Melanocyte of skin (primary cell): ENCODE measurements at places on chromosomes 7 and 10. TPM values are rescaled to one million over a fixed set of nuclear protein-coding genes. Genes with fewer than 3 reads are reported as not detected.

Gene DNAJC9
- 22.4 and 26.9 TPM in 2 replicates for total RNA-seq

Gene SERPINE1
- total RNA-seq = 2.0 and 3.3 TPM in 2 replicates

Gene TMEM26
- total RNA-seq = 1.4 and 1.5 TPM in 2 replicates

Gene MSRB2
- 7.7 and 8.0 TPM in 2 replicates for total RNA-seq

Gene PDZD7
- total RNA-seq = 2.5 and 3.8 TPM in 2 replicates

Gene IFIT1B
- under 0.01 TPM in 1 of 2 replicates, not detected in the other for total RNA-seq

Gene RPA3
- total RNA-seq = 34.1 and 34.5 TPM in 2 replicates

Gene CFAP46
- 1.3 and 1.4 TPM in 2 replicates for total RNA-seq

Gene MAT1A
- total RNA-seq = 0.73 and 1.4 TPM in 2 replicates

Gene TMEM213
- under 0.01 TPM in 1 of 2 replicates, not detected in the other for total RNA-seq

Gene TMEM225B
- total RNA-seq = under 0.01 and 1.1 TPM in 2 replicates

Gene SPDYE2B
- not detected in 2 replicates for total RNA-seq

Gene PRF1
- total RNA-seq = not detected in 2 replicates

Gene PRSS1
- not detected in 2 replicates for total RNA-seq

Gene GSAP
- total RNA-seq = 6.5 and 7.2 TPM in 2 replicates

Gene FAM221A
- total RNA-seq = 3.4 and 4.0 TPM in 2 replicates

Gene RBP4
- not detected in 2 replicates for total RNA-seq

Gene CALML5
- total RNA-seq = not detected in 2 replicates

Gene ACBD7
- under 0.01 and 0.73 TPM in 2 replicates for total RNA-seq

Gene GRID2IP
- total RNA-seq = not detected in 2 replicates

Gene JAKMIP3
- 0.34 and 0.73 TPM in 2 replicates for total RNA-seq

Gene CYP2C19
- not detected in 2 replicates for total RNA-seq

Gene AKR1B15
- not detected in 2 replicates for total RNA-seq
